ENCODE measurements at places on chromosomes 11 and 22. TPM values are rescaled to one million over a fixed set of nuclear protein-coding genes. Genes with fewer than 3 reads are reported as not detected.

DNA sequence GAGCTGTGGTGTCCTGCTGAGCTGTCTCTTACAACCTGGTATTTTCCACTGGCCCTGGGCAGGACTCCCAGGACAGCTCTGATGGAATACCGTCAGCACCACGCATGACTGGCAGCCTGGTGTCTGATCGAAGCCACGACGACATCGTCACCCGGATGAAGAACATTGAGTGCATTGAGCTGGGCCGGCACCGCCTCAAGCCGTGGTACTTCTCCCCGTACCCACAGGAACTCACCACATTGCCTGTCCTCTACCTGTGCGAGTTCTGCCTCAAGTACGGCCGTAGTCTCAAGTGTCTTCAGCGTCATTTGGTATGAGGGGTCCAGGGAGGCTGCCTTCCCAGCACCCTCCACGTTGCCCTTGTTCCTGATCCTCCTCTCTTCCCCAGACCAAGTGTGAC is 2.4 kb downstream of the KAT5 start:
- no peak for DNase-seq

Gene RFPL3
- not detected for total RNA-seq

Gene MAFF
- total RNA-seq: 6.8 TPM

GRCh38 chr11:114165326-114166230 is 106.1 kb downstream of the ZBTB16 start:
- no peak for DNase-seq

DNA sequence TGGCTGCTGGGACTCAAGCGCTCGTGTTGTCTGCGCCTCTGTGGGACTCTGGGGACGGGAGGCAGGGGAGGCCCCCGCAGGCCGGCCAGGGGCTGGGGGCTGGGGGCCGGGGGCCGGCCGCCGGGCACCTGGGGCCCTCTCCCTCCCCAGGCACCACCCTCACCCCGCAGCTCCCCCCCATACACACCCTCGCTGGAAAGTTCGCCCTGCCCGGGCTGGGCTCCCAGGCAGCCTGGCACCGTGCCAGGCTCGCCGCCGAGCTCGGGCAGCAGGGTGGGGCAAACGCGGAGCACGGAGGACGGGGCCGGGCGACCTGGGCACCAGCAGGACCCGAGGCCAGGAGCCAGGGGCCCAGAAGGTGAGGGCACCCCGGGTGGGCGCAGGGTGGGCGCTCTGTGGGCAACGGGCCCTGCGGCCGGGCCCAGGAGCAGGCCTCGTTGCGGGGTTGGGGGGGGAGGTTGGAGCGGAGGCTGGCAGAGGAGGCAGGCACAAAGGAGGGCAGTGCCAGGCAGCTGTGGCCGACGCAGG is 76.7 kb upstream of the WNT7B start:
- DNase-seq: peak; percentile 44
